ENCODE measurements at places on chromosomes 1 and 21.

- DNase-seq: no peak
Measured at GRCh38 chr21:17371450-17371849, 141.4 kb upstream of the CXADR start.

- no peak for DNase-seq
Measured at GRCh38 chr1:89971600-89971999, 23.3 kb upstream of the ZNF326 start.

DNA sequence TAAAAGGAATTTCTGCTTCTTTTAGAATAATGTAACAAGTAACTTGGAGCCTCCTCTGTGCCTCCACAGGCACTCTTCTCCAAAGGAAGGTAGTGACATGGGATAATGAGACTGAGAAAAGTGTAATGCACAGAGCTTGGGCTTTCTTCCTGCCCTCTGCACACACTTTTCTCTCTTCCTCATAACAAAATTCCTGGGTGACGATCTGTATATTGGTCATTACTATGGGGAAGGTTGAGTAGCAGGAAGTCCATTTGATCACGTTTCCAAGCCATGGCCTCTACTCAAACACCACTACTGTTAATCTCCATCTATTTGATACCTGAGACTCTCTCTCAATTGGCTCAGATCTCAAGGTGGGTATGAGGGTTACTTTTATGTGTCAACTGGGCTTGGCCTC, 113.9 kb downstream of the GRIK1 start:
- no peak for DNase-seq

DNA sequence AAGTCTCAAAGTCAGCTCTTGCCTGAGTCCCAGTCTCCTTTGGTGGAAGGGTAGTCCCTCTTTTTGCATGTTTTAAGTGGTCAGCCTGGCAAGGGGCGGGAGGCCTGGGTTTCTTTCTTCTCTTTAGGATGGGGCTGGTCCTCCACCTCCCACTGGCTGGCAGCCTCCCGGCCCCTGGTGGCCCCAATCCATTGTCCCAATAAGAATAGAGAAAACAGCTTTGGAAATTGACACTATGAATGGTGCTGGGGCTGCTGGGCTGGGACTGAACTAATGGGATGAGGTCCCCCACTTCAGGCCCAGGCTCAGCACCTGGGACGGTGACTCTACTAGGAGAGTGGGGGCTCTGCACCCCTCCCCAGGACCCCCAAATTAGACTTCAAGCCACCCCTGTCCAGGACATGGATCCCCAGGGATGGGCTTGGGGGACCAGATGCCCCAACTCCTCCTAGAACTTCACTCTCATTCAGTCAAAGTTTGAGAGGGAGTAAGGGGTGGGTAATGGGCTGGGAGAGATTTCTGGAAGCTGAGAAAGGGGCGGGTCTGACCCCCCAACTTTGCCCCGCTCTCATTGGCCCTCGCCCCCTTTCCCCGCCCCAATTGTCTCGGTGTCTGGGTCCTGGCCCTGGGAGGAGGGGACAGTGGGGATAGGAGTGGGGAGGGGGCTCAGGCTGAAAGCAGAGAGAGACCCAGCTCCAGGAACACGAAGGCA, 18.2 kb downstream of the SLC27A3 start:
- no peak for DNase-seq

GRCh38 chr1:70483342-70483741, 72.3 kb downstream of the CTH start:
- no peak for DNase-seq

DNA sequence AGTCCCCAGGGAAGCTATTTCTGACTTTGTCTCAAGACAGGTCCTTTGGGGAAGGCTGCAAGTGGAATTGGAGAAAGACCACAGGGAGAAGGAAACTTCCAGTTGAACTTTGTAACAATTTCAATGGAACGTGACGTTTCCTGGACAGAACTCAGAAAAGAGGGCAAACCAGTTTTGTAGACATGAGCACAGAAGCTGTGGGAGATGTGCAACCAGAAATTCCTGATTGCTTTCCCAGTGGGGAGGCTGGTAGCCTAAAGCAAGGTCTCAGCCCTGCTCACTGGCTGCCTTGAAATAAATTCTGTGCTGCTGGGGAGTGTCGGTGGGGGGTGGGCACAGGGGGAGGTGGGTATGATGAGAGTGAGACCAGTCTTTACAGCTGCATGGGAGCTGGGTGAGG, 1206.7 kb upstream of the ADGRL2 start:
- DNase-seq: no peak

- DNase-seq: no peak
Measured at GRCh38 chr1:226889616-226890330, 19.4 kb downstream of the PSEN2 start.

DNA sequence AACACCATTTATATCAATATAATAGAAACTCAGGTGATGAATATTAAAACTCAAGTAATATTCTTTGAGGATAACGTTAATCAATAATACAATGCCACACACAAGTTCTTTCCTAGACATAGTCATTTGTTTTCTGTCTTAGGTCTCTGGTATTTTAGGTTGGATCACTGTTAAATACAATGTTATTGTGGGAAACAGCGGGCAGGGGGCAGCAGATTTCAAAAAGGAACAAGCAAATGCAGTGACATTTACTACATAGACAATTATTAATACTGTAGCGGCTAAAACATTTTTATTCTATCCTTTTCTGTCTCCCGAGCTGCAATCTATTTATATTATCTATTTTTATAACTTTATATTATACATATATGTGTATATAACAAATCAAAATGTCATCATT, 186.4 kb upstream of the ZNHIT6 start:
- DNase-seq: no peak

DNA sequence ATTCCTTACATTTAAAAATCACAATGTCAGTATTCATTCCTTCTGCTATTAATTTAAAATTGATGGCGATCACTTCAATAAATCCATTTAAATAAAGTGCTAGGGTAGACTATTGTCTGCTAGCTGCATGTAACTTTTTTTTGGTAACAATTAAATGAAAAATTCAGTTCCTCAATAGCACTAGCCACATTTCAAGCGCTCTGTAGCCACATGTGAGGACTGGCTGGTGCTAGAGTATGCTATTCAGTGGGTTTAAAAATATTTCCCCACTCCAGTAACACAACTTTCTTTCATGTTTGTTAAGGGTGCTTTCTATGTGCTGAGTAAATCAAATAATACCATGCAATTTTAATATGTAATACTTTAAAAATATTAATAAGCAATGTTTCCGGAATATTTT, 108.2 kb downstream of the LTN1 start:
- DNase-seq: peak; percentile 2

GRCh38 chr1:163381487-163382184, 59.9 kb downstream of the NUF2 start:
- no peak for DNase-seq

DNA sequence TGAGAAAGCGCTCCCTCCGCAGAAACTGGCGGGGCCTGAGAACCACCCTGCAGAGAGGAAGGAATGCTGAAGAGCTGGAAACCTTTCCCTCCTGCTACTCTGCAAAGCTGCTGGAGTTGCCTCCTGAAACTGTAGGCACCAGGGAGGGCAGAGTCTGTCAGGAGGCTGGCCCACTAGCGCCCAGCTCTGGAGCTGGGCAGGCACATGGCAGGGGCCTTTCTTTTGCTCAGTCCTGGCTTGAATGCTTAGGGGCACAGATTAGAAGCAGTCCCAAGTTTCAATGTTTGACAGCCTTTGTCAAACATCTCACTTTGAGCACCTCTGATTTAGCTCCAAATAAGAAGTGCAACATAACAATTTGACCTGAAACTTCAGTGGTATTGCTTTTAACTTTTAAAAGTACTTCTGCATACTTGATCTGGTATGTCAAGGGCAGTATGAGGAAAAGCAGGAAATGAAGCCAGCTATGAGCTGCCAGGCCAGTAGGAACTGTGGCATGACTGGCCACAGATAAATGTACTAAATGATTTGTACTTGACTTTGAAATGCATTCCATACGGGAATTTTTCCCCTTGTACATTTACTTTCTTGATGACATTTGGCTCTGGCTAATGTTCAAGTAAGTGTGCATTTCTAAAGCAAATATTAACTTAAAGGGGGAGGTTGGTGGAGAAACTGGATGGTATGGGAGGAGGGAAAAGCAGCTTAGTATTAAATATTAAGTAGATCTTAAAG, 7.2 kb downstream of the C1orf116 start:
- DNase-seq: no peak

DNA sequence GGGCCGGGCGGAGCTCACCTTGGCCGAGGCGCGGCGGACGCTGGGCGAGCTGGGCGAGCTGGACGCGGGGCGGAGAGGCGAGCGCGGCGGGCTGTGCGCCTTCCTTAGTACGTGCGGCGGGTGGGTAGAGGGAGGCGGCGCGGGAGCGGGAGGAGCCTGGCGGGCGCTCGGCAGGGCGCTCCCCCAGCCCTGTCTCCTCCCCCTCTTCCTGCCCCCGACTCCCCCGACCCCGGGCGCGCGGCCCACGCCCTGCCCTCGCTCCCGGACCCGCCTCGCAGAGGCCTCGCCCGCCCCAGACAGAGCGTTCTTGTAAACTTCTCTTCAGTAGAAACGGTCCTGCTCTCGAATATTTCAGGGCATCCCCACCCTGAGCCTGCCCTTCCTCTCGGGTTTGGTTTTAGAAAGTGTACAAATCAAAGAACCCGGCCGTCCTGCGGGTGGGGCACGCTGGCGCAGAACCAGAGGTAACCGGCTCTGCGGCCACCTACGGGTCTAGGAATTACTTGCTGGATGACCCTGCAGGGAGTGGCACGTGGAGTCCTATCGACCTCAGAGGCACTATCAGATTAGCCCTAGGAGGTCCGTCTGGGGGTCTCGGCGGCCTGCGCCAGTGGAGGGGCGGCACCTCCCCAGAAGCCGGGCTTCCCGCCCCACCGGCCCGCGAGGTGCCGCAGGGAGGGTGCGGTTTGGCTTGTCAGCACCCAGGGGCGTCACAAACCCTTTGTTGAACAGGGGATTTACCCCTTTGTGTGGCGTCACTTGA, at the start of gene S100A10:
TSS of gene S100A10 (minus strand) at position 126 of the 763 bp plus-strand sequence. CDS start 7,629 bp downstream, outside the sequence.
- peak; percentile 75 for DNase-seq

DNA sequence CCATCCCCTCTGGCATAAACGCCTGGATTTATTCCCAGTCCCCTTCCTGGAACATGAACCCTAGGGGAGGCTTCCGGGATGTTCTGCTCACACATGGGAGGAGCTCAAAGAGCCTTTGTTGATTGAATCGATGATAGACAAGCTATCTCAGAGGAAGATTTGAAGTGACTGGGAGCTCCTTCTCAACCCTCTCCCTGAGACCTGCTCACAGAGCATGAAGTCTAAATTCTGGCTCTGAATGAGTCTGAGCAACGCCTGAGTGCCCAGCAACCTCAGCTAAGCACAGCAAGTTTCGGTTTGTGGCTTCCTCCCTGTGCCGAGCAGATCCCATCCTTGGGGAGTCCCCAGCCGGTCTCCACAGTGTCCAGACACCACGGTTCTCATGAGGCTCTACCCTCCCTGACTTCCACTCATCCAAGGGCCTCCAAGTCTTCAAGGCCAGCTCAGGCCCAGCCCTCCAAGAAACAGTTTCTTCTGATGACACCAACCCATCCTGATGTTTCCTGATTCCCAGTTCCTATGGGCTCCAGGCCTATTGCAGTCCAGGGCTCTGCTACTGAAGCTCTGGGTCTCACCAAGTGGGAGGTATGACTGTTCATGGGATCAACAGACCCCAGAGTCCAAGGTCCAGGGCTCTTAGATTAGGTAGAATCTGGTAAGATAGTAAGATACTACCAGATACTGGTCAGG, 190.8 kb downstream of the DYRK1A start:
- no peak for DNase-seq

DNA sequence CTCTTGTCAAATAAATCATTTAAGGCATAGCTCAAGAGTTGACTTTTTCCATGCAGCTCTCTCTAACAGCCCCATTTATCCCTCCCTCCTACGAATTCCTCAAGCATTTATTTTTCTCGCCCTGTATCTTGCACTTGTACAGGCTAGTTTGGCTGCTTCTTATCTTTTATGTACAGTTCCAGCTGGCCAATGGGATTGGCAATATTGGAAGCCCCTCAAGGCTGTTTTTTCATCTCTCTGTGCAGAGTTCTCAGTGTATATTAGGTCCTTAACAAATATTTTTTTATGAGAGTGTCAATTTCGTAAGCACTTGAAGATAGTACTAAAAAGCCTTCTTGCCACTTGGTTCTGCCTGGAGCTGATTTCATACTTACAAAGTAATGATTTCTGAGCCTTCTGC, 356.0 kb downstream of the ST6GALNAC3 start:
- DNase-seq: no peak

GRCh38 chr21:35982717-35983116, 77.6 kb downstream of the SETD4 start:
- DNase-seq: no peak

GRCh38 chr1:16396591-16396990, 29.5 kb downstream of the SZRD1 start:
- DNase-seq: no peak

DNA sequence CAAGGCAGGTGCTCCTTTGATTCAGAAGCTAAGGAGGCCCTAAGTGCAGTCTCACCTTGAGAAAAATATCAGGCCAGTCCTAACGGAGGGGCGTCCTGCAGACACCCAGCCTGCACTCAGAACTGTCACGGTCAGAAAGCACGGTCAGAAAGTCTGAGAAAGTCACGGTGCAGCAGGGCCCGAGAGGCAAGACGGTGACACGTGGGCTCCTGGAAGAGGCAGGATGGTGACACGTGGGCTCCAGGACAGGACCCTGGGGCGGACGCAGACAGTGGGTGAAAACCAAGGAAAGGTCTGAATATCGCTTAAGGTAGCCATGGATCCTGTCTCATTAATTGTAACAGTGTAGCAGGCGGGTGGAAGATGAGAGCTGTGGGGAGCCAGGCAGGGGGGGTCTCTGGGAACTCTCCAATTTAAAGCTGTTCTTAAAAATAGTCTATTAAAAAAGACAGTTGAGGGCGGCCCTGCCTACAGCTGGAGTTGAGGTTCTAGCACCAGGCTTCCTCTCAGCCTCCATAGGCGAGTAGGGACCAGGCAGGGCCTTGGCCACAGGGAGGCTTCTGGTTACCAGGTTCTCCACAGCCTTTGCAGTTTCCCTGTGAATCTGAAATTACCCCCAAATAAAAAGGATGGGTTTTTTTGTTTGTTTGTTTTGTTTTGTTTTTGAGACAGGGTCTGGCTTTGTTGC, 65.2 kb downstream of the FAAP20 start:
- no peak for DNase-seq

GRCh38 chr1:160353223-160353622, 10.0 kb downstream of the NCSTN start:
- DNase-seq: no peak

DNA sequence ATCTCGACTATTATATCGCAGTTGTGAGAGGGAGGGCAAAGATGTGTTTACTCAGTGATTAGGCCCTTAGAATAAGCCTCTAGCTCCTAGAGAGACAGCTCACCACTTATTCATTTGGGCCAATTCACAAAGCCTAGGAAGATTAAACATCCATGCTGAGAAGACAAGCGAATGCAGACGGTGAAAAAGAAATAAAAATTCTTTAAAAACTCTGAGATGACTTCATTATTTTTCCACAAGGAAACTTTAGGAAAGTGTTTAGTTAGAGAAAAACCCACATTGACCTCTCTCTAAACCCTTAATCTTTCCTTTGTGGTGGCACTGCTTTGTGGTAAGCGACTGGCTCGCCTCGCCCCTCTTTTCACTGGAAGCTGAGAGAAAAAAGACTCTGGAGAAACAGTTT, 146.8 kb upstream of the DMRTA2 start:
- DNase-seq: no peak

- no peak for DNase-seq
Measured at GRCh38 chr1:213075725-213076124, 24.7 kb downstream of the RPS6KC1 start.

All from immature natural killer cell (primary cell).